ENCODE measurements at places on chromosomes 12 and 14.
A peak's percentile ranks its signal among the peaks of the same experiment; 100 is the strongest.

DNA sequence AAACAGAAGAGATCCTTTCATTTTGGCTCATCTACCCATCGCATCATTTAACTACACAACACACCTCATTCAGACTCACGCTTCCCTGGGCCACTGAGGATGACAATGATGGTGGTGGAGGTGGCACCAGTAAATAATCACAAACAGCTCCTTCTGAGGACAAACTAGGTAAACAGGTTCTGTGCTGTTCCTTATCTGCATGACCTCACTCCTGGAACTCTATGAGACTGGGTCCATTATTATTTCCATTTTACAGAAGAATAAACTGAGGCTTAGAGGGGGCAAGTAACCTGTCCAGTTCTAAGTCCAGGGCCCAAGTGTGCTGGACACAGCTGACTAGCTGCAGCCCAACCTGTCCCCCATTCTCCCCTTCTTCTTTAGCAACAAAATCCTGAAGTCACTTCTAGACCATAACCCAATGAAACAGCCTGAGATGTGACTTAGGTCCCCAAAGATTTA lies 50.4 kb downstream of the ITPK1 start:
- no peak for DNase-seq

- no peak for DNase-seq
Measured at GRCh38 chr14:81673930-81674329, 140.3 kb upstream of the SEL1L start.

DNA sequence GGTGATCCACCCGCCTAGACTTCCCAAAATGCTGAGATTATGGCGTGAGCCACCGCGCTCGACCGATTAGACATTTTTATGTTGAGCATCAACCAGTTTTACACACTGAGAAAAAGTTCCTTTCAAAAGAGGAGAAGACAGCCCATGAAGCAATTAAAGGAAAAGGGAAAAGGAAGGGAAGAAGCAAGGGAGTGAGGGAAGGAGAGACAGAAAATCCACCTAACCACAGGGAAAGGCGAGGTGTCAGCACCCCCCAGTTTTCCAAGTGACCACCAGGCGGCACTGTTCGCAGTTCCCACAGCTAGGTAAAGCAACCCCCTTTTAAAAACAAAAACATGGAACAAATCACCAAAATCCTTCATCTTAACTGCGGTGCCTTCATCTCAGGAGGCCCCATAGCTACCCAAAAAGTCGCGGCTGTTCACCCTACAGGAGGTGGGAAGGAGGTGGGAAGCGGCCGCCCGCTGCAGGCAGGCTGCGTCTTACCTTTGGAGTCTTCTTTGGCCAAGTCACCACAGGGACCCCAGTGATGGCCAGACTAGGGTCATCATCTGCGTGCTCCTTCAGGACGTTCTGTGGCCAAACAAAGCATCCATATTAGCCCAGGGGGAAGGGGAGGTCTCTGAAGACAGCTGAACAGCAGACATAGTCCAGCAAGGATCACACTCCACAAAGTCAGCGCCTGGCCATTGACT lies 86.6 kb downstream of the KDM2B start:
- DNase-seq, result peak; percentile 17

GRCh38 chr12:110071504-110071903 lies 23.2 kb upstream of the C12orf76 start:
- DNase-seq, result no peak

DNA sequence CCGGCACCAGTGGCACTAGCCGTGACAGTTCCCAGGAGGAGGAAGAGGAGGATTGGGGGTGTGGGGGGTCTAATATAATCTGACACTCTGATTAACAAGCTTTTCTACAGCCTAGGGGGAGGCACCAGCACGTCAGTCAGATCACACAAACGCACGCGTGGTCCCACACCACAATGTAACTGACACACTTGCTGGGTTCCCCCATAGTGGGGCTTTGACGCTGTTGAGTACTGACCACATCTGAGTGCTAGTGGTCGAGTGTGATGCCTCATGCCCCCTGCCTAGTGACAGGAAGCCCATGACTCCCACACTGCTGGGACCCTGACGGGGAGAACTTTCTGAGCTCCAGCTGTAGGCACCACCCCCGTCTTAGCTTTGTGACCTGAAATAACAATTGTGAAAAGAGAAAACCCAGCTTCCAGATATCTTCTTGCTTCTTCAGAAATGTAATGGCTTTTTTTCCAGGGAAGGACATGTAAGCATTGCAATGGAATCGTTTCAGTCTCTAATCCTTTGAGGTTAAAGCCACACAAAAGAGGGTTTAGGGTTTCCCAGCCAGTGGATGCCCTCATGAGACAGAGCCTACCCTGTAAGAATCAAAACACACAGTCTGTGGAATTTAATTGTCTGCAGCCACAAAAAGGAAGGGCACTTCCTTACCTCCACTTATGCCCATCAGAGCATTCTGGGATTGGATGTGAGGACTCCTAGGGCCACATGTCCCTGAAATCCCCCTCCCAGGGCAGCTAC lies 183.9 kb downstream of the PIWIL1 start:
- DNase-seq, result no peak

DNA sequence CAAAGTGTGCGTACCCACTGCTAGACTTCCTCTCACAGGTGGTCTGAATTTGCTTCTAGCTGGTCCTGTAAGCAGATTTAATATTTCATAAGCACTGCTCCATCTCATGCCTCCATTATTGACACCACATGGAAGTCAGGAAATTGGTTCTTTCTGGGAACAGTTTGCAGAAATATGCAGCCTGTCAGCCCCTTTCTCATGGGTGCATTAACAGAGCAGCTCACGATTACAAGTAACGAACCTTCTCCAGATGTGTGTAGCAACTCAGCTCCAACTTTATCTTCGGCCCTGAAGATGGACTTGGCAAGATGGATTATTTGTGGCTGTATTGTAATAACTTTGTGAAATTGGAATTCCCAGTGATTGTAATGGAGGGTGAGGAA lies 214.5 kb upstream of the DDHD1 start:
- peak; percentile 82 for DNase-seq

DNA sequence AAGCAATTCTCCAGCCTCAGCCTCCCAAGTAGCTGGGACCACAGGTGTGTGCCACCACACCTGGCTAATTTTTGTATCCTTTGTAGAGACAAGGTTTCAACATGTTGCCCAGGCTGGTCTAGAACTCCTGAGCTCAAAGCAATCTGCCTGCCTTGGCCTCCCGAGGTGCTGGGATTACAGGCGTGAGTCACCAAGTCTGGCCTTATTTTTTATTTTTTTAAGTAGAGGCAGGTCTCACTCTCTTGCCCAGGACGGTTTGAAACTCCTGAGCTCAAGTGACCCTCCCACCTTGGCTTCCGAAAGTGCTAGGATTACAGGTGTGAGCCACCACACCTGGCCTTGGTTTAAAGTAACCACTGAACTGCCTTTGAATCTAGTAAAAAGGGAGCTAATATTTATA lies 56.8 kb downstream of the SPPL3 start:
- DNase-seq, result no peak

GRCh38 chr14:79175671-79176070 lies 1005.5 kb downstream of the NRXN3 start:
- DNase-seq, result peak; percentile 1

GRCh38 chr12:67590149-67590790 lies 58.3 kb upstream of the DYRK2 start:
- no peak for DNase-seq

GRCh38 chr12:105622846-105623736 lies 292.6 kb downstream of the C12orf75 start:
- DNase-seq, result no peak

DNA sequence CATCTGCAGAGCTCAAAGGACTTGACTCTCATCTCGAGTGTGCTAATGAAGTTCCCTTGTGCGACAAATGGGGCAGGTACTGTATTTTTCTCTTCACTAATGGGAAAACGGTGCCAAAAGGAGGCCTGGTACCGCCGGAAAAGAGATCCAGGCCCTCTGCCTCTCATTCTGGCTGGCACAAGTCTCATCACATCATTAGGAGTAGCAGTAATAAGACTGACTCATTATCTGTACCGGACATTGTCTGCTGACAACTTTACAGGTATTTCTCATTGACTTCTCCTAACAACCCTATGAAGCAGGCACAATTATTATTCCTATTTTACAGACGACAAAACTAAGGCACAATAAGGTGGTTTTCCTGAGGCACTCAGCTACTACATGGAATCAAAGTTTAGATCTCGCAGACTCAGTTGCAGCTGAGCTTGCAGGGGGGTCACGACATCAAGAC lies 668 bp downstream of the APPL2 start:
- peak; percentile 18 for DNase-seq

DNA sequence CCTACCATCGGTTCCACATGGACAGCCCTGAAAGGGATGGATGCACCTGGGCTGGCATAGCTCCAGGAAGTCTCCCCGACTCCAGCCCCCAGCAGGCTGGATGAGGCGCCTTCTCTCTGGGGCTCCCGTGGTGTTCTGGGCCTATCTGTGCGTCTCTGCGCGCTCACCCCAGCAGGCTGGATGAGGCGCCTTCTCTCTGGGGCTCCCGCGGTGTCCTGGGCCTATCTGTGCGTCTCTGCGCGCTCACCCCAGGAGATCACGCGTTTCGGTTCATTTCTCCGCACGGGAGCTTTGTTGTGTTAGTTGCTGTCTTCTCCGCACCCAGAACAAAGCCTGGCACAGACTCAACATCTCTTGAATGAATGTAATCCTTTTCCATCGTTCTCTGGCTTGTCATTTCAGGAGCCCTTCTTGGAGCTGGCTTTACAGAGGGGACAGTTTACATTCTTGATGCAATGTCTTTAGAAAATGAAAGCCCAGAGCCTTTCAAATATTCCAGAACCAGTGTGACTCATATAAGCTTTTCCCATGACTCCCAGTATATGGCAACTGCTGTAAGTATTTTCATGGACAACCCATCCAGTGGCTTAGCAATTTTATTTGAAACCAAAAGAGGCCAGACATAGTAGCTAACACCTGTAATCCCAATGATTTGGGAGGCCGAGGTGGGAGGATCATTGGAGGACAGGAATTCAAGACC lies 40.3 kb downstream of the CFAP251 start:
- DNase-seq, result no peak

DNA sequence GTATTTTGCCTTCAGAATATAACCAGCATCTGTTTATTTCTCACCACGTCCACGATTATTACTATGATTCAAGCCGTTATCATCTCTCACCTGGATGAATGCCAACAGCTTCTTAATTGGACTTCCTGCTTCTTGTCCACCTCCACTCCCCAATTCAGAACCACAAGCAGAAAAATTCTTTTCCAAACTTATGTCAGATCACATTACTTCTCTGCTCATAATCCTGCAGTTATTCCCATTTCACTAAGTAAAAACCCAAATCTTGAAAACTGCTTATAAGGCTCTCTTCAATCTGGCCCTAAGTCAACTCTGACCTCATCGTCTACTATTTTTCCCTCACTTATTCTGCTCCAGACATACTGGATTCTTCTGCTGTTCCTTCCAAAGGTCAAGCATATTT lies 2.0 kb downstream of the CRY1 start:
- DNase-seq, result peak; percentile 95

DNA sequence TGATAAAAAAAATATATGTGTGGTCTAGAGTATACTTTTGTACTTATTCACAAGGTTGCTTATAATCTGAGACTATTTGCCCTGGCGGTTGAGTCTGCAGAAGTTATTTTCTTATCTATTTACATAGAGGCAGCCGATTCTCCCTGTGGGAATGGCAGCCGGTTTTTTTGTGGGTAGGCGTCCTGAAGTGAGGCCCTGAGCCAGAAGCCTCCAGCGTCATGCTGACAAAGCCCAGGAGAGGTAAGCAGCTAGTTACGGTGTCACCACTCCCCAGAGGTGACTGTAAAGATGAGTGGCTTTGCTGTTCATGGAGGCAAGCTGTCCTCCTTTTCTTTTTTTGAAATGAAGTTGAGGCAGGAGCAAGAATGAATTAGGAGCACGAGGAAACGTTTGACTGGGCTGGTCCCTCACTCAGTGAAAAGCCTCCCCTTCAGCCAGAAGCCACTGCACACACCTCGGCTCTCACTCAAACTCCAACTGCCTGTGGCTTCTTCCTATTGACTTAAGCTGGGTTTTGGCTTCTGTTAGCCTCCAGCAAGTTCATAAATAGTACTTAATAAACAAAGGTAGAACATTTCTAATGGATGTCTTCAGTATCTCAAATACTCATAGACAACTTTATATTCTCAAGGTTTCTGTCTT lies 21.5 kb downstream of the PAX9 start:
- DNase-seq, result no peak

GRCh38 chr14:52660325-52660724 lies 35.0 kb downstream of the ERO1A start:
- no peak for DNase-seq

DNA sequence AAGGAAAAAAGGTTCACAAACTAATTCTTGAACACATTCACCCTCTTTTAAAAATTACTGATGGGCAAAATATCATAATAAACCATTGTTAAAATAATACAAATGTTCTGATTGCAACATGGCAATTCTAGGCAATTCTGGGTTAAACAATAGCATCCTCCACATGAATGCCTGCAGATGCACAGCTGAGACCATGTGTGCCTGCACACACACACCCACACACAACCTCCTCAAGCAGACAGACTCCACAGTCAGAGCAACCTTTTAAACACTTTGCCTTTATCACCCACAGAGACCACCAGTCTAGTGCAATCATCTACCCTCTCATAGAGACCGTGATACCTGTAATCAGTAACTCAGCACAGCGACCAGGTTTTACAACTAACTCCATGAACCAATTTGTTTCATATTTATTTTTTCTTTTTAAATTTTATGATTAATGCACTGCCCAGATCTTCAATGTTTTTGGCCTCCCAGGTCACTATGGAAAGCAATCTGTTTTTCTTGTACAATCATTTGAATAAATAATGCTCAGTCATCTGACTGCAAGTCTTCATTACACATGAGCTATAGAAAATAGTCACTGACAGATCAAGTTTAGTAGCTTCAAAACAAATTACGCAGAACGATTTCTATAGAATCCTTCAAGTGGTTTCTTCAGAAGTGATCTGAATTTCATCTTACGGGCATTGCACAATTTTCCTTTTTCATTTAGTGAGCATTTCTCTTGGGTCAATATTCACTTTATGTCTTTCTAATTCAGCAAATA lies 105.8 kb downstream of the PRKD1 start:
- no peak for DNase-seq

- peak; percentile 84 for DNase-seq
Measured at GRCh38 chr12:31369712-31370521, 44.0 kb upstream of the SINHCAF start.
